NCI-H1105 (cell line): ENCODE measurements at places on chromosomes 2 and 18.

DNA sequence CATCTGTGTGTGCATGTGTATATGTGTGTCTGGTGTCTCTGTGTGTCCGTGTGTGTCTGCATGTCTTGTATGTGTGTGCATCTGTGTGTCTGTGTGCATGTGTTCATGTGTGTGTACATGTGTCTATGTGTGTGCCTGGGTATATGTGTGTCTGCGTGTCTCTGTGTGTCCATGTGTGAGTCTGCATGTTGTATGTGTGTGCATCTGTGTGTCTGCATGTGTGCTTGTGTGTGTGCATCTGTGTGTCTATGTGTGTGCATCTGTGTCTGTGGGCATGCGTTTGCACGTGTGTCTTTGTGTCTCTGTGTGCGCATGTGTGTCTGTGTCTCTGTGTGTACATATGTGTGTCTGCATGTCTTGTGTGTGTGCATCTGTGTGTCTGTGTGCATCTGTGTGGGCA lies 207.7 kb downstream of the TNS1 start:
- no peak for DNase-seq

DNA sequence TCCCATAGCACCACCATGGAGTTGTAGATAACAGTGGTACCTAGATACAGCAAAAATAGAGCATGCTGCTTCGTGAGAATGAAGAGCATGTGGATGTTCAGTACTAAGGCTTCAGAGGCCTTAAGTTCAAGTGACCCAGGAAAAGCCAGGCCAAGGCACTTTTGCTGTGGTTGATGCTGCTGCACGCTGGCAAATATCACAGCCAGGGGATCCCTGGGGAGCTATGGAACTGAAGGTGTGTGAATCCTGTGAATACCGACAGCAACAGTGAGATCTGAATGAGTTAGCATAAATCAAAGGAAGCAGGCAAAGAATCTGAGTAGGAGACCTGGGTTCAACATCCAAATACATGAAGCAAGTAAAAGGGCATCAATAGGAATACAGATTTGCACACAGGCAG lies 158.6 kb upstream of the THUMPD2 start:
- no peak for DNase-seq

- no peak for DNase-seq
Observed at GRCh38 chr2:53234548-53234903, 533.1 kb upstream of the CHAC2 start.

GRCh38 chr2:172896661-172897081 lies 161.0 kb downstream of the RAPGEF4 start:
- no peak for DNase-seq

GRCh38 chr2:11719230-11719977 lies 27.0 kb upstream of the LPIN1 start:
- DNase-seq: no peak

DNA sequence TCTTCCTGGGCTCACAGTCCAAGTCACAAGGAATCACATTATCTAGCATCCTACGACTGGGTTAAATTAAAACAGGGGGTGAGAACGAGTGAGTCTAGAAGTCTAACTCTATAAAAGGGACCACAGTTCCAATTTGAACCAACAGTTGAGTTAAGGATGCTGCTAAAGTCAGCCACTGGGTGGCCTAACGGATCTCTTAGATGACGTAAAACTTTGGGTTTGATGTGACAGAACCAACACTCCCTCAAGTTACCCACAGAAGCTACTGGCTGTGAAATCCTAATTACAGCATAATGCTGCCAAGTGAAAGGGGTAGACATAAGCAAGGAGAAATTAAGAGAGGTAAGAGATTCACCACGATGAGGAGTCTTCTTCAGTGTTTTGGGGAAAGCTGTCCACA lies 32.7 kb upstream of the RUFY4 start:
- no peak for DNase-seq

DNA sequence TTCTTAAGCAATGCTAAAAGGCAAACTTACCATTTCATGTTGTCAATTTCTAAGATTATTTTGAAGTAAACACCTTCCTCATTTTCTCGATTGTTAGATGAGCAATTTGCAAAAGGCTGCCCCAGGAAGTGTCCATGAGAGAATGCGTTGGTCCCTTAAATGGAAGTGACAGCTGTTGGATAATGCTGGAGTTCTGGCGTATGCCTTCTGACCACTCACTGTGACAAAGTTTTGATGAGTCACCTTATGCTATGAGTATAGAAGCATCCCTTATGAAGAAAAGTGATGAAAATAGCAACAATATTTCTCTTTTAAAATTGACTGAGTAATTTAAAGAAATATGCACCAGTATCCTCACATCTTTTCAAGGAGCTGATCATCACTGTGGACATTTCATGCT lies 1497.5 kb downstream of the DPP10 start:
- no peak for DNase-seq

- peak; percentile 84 for DNase-seq
Observed at GRCh38 chr2:66305718-66306117, 129.2 kb upstream of the MEIS1 start.

DNA sequence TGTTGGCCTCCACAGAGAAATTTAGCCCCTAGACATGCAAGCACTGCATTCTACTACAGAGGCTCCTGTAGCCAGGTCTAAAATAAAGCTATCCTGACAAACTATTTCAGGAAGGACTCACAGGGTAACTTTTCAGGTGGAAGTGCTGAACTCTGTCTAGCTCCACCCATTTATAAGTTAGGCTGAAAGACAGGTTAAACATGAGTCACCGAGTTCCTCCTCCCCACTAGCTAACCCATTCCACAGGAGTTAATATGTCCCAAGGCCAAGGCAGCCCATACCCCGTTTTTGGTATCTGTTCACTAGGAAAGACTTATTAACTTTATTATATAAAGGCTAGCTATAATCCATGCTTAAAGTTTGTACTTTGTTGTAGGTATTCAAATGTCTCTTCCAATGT lies 3.5 kb downstream of the CWC22 start:
- no peak for DNase-seq

DNA sequence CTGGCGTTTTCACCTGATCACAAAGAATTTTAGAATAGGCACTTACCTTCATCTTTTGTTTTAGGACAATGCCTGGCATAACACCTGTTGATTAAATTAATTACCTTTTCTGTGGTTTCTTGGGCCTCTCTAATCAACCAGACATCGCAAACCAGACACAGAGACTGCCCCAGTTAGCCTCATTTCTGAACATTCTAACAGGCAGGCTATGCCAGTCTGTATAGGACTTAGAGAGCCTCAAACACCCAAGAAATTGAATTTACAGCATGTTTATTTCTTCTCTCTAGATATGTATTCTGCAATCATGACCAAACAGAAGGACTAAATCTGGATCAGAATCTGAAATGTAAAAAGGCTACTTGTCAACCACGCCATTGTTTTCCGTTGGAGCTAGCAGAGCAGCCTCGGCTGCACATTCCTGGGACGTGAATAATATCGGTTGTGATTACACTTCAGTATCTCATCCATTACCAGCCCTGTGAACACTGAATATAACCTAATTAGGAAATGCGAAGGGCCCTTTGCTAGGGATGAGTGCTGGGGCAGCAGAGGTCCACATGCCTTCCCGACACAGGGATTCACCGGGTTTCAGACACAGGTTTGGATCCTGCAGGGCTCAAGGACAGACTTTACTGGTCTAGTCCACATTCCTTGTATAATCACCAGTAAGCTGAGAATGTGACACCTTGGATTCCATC lies 17.5 kb upstream of the CDC42EP3 start:
- no peak for DNase-seq

DNA sequence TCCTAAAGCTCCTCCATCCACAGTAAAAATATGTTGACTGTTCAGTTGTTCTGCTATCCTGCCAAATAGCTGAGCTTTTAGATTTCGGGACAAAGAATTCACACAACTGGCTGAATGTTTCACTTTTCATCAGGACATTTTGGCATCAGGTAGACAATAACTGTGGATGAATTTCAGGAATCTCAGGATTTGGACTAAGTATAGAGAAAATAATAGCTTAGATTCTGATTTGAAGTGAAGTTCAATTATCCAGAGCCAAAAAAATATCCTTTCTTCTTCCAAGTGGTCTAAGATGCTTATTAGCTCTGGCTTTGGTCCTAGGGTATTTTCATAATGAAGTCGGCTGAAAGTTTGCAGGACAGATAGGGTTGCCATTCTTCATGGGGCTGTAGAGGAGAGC lies 16.1 kb downstream of the KCNE4 start:
- no peak for DNase-seq

- no peak for DNase-seq
Observed at GRCh38 chr2:160399880-160400279, 93.7 kb downstream of the RBMS1 start.

- DNase-seq: no peak
Observed at GRCh38 chr2:100615471-100615870, 52.7 kb downstream of the PDCL3 start.

DNA sequence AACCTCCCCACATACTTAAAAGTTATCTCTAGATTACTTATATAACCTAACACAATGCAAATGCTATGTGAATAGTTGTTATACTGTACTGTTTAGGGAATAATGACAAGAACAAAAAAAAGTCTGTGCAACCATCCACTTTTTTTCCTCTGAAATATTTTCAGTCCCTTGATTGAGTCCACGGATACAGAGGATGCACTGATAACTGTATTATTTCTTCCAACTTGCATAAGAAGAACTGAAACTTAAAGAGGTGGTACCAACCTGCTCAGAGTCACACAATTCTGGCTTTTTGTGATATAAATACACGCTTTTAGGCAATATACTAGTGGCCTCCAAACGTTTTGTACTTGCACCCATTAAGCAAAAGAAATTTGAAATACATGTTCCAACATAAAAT lies 1.4 kb downstream of the SMC6 start:
- DNase-seq: no peak

DNA sequence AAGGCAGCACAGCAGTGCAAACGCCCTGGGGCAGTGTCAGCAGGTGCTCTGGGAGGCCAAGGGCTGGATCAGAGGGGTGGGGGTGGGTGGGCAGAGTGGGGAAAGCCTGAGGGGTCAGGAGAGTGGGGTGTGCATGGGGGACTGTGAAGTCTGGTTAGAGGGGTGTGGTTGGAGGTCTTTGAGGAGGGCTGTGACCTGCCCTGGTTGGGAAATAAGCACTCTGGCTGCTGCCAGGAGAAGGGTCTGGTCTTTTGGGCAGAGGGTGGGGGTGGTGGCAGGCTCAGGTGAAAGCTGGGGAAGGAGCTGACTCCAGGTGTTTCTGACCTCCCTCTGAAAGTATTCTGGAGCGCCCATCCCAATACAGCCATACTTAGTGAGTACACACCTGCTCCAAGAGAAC lies 4.2 kb downstream of the ALPI start:
- DNase-seq: no peak

- no peak for DNase-seq
Observed at GRCh38 chr2:135072125-135072997, 20.3 kb downstream of the RAB3GAP1 start.

- no peak for DNase-seq
Observed at GRCh38 chr2:168006498-168006897, 240.9 kb downstream of the STK39 start.

DNA sequence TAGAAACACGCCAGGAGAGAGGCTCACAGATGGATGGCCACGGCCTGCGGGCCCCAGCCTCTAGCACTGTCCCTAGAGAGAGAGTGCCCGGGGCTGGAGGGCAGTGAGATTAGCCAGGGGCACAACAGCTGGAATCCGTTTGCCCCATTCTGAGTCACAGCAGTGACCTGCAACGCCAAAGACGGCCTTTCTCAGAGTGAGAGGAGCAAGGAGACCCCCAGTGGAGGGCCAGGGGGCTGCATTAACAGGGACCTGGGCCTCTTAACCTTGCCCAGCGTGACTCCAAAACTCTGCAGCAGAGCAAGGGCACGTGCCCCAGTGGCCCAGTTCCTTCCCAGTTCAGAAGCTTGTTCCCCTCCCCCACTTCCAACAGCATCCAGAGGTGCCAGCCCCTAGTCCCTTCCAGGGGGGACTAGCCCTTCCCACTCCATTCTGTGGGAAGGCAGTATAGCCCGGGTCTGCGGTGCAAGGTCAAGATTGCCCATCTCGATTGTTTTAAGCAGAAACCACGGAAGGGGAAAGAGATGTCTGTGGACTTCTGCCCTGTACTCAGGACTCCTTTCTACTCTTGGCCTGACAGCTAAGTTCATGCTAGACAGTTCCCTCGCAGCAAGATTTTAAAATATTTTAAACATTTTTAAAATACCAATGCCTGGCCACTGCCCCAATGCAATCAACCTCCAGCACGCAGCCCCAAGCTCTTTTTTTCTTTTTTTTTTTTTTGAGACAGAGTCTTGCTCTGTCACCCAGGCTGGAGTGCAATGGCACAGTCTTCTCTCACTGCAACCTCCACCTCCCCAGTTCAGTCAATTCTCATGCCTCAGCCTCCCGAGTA lies 50.9 kb upstream of the BIN1 start:
- no peak for DNase-seq

- no peak for DNase-seq
Observed at GRCh38 chr2:61898810-61899209, 6.7 kb upstream of the COMMD1 start.

DNA sequence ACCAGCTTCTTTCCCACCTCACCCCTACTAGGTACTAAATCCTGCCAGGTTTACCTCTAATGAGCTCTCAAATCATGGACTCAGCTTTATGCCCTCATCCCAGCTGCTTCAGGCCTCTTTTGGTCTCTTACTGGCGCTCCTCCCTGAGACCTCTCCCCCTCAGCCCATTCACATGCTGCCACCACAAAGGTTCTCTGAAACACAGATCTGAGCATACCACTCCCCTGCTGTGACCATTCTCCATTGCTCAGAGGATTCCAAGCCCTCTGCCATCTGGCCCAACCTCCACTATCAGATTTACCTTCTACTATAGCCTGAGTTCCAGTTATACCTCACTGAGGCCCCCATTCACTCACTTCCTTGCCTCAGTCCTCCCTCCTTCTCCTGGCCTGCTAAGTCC lies 174.8 kb downstream of the ANKRD44 start:
- DNase-seq: no peak

- no peak for DNase-seq
Observed at GRCh38 chr2:54967759-54968365, 82.4 kb downstream of the RTN4 start.

DNA sequence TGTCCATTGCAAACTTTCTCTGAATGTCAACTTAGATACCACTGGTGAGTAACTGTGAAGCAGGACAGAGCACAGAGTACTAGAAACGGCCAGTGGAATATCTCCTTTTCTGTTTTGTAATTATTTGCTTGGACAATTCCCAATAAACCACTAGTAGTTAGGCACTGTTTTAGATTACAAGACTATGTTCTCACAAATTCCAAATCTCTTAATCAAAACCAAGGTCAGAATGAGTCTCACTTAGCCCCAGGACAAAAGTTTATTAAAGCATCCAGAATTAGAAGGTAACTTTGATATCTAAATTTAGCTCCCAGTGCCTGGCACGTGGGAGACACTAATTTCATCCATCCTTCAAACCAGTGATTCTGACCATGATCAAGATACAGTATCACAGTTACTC lies 89.0 kb downstream of the ZNF521 start:
- DNase-seq: no peak

GRCh38 chr2:69034845-69035244 lies 21.9 kb downstream of the ANTXR1 start:
- DNase-seq: no peak

- no peak for DNase-seq
Observed at GRCh38 chr2:120463527-120463926, 117.6 kb downstream of the INHBB start.

GRCh38 chr2:217244815-217245214 lies 385.0 kb upstream of the TNP1 start:
- no peak for DNase-seq
